ENCODE measurements at places on chromosomes 12 and 14.

DNA sequence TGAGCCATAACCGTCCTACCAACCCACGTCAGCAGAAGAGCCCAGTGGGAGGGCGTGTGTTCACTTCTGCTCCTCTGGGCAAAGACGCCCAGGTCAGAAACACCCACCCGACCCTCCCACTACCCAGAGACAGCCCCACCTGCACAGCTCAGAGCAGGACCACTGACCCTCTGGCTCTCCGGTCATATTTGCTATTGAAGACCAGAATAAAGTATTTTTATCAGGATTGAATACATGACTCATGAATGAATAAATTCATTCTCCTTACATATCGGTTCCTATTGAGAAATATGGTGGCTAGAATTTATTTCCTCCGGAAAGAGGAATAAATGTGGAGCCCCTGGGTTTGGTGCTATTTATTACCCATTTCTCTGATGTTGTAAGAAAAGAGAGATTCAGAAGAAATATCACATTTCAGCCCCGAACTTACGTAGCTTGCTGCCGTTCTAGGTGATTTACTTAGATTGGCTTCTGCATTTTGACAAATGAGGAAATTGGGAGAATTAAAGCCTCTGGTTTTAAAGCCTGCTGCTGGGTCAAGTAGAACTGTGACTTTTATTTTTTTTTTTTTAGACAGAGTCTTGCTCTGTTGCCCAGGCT lies 36.4 kb upstream of the P2RX7 start:
- DNase-seq = no peak

GRCh38 chr14:42370056-42370455 lies 763.4 kb downstream of the LRFN5 start:
- no peak for DNase-seq

GRCh38 chr12:128076188-128076587 lies 190.8 kb upstream of the TMEM132C start:
- no peak for DNase-seq

DNA sequence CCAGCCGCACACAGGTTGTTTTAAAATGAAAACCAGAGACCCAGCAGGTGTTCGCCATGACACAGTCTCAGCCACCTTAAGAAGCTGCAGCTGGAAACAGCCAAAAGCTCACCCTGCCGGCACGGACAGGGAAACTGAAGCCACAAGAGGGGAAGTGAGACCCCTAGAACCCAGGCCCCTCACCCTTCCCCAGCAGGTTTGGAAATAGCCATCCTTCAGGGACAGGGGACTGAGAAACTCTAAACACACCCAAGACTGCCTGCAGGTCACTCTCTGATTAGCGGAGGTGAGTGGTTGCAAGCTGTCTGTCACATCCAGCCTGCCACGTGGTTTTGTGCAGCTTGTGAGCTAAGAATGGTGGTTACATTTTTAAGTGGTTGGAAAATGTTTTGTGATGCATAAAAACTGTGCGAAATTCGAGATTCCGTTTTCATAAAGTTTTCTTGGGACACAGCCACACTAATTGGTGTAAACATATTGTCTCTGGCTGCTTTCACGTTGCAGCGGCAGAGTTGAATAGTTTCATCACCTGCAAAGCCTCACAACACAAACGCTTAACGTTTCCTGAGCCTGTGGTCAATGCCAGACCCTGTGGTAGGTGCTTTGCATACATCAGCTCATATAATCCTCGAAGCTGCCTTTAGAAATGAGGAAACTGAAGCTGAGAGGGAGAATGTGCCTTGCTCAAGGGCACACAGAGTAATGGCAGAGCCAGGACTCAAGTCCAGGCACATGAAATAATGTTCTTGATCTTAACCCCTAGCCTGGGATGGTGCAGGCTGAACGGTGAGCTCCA lies 1.7 kb upstream of the SELPLG start:
- DNase-seq = peak; percentile 30

DNA sequence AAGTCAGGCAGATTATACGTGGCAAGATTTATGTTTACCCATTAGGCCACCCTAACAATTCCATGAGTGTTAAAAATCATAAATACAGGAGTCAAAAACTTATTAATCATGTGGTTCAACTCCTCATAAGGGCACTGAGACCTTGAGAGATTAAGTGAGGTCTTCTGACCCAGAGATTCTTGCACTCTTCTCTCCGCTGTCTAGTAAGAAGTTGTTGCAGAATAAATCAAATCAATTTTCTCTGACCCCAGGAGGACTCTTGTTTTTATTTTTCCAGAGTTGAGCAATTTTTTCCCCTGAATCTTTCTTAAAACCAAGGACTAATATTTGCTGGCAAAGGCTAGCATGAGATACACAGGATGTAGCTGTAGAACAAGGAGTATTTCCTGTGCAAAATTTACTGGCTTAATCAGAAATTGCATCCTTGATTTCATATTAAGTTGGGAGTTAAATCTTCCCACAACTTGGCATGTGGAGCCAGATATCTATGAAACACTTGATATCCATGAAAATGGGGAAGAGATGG lies 90.9 kb upstream of the PTHLH start:
- no peak for DNase-seq

GRCh38 chr14:63393012-63393411 lies 74.3 kb upstream of the GPHB5 start:
- no peak for DNase-seq

DNA sequence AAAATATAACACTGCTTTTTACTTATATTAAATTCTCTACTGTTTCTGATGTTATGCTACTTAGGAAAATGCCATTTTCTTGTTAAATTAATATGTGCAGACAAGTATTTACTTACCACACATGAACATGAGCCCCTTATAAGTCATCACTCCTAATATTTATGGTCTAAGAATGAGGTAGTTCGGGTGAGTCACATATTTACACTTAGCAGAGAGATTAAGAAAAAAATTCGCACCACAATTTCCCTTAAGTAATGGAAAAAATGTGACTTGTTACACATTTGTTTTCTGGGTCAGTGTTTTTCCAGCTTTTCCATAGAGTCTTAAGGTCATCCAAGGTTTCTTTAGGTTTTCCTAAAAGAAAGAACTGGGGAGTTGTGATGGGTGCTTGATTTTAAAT lies 68.3 kb downstream of the RERG start:
- DNase-seq = peak; percentile 31

GRCh38 chr14:84882830-84883229 lies 647.1 kb upstream of the FLRT2 start:
- DNase-seq = no peak

DNA sequence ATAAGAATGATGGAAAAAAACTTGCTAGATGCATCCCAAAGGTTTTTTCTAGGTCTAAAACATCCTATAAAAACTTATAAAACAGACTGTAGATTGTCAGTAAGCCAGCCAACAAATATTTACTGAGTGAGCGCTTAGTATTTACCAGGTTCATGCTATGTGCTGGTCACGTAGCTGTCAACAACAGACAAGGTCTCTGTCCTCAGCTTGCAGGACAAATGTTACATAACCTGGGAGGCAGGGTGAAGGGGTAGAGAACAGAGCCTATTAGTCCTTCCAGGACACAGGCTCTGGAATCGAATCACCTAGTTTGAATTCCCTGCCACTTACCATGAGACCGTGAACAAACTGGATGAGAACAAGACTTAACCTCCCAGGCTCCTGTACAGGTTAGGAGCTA lies 6.4 kb downstream of the NFYB start:
- DNase-seq = no peak

GRCh38 chr14:89060191-89060590 lies 235.7 kb downstream of the TTC8 start:
- DNase-seq = no peak

GRCh38 chr12:53770281-53770680 lies 18.5 kb upstream of the CISTR start:
- no peak for DNase-seq

DNA sequence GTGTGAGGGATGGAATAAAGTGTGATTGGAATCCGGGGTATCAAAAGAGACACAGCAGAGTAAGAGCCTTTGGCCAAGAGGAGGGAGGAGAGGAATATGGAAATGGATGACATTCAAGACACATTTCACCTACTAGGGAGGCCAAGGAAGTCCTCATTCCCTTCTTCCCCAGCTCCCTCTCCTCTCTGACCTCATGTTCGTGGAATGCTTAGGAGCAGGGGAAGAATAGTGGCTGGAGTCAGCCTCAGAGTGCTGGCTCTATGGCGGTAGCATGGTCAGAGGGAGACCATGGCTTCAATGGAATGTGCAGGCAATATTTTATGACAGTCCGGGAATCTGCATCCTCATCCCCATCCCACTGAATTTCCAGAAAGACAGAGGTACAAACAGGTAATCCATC lies 196.6 kb downstream of the EGLN3 start:
- no peak for DNase-seq

DNA sequence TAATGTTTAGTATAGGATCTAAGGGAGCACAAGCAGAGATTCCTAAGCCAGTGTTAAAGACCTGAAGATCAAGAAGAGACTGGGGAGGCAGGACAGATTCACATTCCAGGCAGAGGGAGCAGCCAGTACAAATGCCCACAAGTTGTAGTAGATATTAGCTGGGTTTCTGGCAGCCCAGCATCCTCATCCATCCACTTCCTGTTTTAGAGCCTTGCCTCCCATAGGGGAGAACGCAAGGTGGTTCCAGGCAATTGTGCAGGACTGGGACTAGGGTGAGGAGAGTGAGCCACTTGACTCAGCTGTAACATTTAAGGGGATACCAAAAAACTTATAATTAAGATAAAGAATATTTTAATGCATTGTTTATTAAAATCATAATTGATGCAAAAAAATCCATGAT lies 71.3 kb upstream of the PSMA6 start:
- no peak for DNase-seq

- DNase-seq = no peak
Observed at GRCh38 chr12:45742590-45742989, 13.1 kb downstream of the ARID2 start.

GRCh38 chr14:105433161-105433605 lies 13.6 kb downstream of the MTA1 start:
- DNase-seq = no peak

- DNase-seq = no peak
Observed at GRCh38 chr14:75865531-75865930, 116.3 kb downstream of the TGFB3 start.

DNA sequence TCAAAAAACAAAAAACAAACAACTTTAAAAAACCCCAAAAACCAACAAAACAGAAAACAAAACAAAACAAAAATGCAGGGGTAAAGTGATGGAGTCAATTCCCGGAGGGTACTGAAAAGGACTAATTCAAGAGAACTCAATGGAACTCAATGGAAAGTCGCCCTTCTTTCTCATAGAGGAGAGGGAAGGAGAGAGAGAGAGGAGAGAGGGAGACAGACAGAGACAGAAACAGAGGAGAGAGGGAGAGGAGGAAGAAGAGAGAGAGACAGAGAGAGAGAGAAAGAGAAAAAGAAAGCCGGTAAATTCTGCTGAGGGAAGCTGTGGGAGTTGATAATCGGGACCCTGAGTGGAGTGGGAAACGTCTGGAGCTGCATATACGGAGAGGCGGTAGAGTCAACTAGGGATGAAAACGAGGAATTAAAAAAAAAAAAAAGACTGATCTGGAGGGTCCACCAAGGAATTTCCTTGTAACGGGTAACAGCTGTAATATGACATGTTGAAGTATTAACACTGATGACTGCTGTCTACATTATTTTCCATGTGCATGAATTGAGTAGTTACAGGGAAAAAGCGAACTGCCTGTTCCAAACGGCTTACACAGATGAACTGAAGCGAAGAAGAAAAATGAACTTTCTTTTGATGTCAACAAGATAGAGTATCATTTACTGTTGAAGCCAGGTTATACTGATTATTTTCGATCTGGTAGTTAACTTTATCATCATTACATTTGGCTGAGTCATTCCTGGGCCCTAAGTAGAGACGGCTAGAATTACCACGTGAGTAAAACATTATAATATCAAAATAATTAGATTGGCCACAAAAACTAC lies 934 bp upstream of the ZC2HC1C start:
- peak; percentile 77 for DNase-seq

- no peak for DNase-seq
Observed at GRCh38 chr12:89801284-89801683, 92.6 kb upstream of the ATP2B1 start.

DNA sequence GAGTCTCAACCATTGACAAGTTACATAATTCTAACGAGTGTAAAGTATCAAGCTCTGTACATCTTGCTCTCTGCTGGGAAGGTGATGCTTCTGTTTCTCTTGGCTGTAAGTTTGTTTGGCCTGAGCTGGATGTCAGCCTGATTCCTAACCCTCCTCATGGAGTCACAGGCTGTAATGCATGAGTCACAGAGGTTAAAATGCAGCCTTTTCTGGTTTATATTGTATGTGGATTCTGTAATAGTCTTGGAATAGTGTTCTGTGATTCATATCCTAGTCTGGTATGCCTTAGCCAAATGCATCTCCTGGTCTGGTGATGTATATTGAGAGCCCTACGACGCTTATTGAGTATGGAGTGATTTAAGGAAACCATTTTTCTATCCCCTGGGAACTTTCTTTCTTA lies 104.5 kb upstream of the FRMD6 start:
- DNase-seq = peak; percentile 66

GRCh38 chr12:114694436-114695304 lies 10.7 kb upstream of the TBX3 start:
- peak; percentile 24 for DNase-seq

DNA sequence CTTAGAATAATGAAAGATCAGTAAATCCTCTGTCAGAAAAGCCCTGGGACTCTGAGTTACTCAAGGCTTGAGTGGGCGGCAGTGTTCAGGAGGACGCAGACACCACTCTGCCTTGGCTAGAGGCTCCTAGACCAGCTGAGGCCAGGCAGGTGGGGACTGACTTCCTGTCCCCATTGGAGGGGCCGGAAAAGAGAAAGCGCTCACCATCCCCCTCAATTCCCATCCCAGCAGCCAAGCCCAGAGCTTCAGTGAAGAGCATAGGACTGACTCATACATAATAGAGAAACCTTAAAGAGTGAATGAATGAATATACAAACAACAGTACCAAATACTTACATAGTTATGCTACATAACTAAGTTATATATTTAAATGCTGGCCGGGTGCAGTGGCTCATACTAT lies 62.0 kb downstream of the PLEKHG7 start:
- DNase-seq = no peak

DNA sequence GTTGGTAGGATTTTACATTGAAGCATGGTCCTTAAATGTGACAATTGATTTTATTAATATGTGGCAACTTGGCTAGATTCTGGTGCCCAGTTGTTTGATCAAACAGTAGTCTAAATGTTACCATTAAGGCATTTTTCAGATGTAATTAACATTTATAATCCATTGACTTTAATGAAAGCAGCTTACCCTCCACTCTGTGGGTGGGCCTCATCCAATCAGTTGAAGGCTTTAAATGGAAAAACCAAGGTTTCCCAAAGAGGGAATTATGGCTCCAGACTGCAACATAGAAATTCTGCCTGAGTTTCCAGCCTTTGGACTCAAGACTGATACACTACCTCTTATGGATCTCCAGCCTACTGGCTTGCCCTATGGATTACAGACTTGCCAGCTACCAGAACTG lies 1153.2 kb downstream of the BCL11B start:
- DNase-seq = no peak

DNA sequence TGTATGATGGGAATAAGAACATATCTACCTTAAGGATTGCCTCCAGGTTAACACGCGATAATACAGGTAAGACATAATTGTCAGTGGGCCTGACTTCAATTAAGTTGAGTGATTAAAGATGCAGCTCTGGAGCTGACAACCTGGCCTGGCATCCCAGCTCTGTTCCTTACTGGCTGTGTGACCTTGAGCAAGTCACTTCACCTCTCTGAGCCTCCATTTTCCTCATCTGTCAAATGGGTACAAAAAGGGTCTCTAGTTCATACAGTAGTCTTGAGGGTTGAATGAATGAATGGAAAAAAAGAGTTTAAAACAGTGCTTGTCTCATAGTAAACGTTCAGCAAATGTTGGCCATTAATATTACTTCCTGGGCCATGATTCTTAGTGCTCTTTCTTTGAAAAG lies 213.9 kb downstream of the PHETA1 start:
- no peak for DNase-seq

Data from eye (tissue), 1 donor.